ENCODE measurements at places on chromosomes 13 and 19. TPM values are rescaled to one million over a fixed set of nuclear protein-coding genes. Genes with fewer than 3 reads are reported as not detected.
A peak's percentile ranks its signal among the peaks of the same experiment; 100 is the strongest.

DNA sequence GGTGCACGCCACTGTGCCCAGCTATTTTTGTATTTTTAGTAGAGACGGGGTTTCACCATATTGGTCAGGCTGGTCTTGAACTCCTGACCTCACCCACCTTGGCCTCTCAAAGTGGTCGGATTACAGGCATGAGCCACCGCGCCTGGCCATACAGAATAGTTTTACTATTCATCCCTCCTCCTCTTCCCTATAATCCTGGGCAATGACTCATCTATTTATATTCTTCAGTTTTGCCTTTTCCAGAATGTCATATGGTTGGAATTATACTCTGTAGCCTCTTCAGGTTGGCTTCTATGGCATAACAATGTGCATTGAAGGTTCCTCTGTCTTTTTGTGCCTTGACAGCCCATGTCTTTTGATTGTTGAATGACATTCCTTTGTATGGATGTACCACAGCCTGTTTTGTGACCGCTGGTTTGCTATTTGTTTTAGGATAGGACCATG is 22.2 kb upstream of the LRP3 start:
- DNase-seq: no peak

- no peak for DNase-seq
These were observed 1187.6 kb downstream of the OLFM4 start for GRCh38 chr13:54216221-54216620.

MBD3L3 gene
- total RNA-seq: not detected

NCR1 gene
- total RNA-seq: 2.7 TPM

CGB3 gene
- not detected for total RNA-seq

DNA sequence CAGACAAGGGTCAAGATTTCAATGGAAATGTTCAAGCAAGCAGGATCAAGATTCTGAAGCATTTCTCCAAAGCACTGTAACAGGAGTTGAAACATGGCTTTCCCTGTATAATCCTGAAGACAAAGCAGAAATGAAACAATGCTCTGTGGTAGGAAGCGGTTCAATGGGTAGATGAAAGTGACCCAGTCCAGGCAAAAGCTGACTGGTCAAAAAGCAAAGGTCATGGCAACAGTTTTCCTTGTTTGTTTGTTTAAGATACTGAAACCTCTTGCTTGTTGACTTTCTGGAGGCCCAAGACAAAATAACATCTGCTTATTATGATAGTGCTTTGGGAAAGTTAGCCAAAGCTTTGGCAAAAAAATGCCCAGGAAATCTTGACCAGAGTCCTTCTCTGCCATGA is 1343.9 kb upstream of the PCDH9 start:
- DNase-seq: no peak

- DNase-seq: no peak
These were observed 80.8 kb downstream of the TNFSF11 start for GRCh38 chr13:42654722-42655121.

- peak; percentile 87 for DNase-seq
These were observed 11.3 kb downstream of the STAP2 start for GRCh38 chr19:4327252-4327876.

MAP4K1 gene
- total RNA-seq: 7.7 TPM

DNA sequence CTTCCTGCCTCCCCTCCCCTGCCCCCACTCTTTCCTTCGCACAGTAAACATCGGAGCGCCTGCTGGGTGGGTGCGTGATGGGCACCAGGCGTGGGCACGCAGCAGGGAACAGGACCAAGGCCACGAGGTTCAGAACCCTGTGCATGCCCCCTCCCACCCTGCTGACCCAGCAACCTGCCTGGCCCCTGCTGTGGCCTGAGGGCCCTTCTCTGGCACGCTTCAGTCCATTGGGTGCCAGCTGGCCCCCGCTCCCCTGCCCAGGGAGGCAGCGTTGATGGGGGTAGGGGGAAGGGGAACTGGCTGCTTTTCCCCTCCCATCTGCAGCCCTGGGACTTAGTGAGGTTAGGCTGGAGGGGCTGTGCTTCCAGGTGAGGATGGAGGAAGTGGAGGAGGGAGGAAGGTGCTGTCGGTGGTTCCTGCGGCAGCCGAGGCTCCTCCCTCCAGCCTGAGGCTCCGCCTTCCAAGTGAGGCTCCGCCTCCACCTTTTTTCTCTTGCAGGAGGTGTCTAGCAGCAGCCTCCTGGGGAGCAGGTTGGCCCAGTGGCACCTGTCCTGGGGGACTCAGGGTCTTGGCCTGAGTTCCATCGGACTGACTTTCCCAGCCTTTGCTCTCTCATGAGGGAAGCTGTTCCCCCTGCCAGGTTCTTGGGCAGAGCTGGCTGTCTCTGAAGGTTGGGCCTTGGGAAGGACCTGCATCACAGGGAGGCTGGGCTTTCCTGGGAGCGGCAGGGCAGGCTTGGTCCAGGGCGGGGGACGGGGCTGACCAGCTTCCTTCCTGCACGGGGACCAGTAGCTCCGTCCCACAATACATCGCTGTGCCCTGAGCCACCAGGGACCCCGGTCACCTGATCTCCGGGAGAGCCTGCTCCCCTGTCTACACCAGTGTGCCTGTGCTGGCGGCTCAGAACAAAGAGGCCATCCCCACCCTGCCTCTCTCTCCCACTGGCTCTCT is 7.3 kb downstream of the PIAS4 start:
- DNase-seq: no peak

- no peak for DNase-seq
These were observed 58.7 kb downstream of the LRRC63 start for GRCh38 chr13:46270416-46270815.

GRCh38 chr19:44529536-44529935 is at the start of gene CEACAM20:
TSS of gene CEACAM20 (minus strand) at chr19:44529675. CDS start at chr19:44529509, 166 bp downstream.
- no peak for DNase-seq

- DNase-seq: no peak
These were observed 190.3 kb downstream of the SLITRK1 start for GRCh38 chr13:83691966-83692365.

CGB5 gene
- not detected for total RNA-seq

GRCh38 chr13:97211300-97211699 is 10.8 kb upstream of the MBNL2 start:
- no peak for DNase-seq

STOML3 gene
- not detected for total RNA-seq

GRCh38 chr19:16605553-16605994 is 22.4 kb downstream of the MED26 start:
- no peak for DNase-seq

GRCh38 chr13:21137696-21138095 is 38.7 kb downstream of the SKA3 start:
- DNase-seq: peak; percentile 47

MBD3L1 gene
- total RNA-seq: not detected

DNA sequence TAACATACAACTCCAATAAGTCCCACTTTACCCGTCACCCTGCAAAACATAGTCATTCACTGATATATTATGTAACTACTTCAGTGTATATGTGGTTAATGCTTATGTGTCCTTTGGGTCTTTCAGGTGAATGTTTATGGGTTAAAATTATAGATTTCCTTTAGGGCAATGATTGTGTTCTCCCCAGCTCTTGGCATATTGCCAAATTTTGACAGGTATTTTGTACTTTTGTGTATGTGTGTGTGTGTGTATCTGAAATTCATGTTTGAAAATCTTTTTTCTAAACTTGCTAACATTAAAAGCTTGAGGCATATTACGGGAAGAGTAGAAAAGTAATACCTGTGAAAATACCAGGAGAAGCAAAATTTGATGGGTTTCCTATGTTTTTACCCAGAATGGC is 8.2 kb downstream of the CDK8 start:
- DNase-seq: no peak

All from Peyer's patch (tissue), 4 donors.